IPS DF 6.9 (cell line): ENCODE measurements at places on chromosomes 2 and 18.

- H3K4me1 ChIP-seq: no peaks in the 10 kb centered on the region
- no peaks in the 10 kb centered on the region for H3K36me3 ChIP-seq
- no peak overlapping the region for H3K27ac ChIP-seq
- no peaks in the 10 kb centered on the region for H3K27me3 ChIP-seq
These were observed 260.7 kb downstream of the FHOD3 start for GRCh38 chr18:36558234-36558633.

DNA sequence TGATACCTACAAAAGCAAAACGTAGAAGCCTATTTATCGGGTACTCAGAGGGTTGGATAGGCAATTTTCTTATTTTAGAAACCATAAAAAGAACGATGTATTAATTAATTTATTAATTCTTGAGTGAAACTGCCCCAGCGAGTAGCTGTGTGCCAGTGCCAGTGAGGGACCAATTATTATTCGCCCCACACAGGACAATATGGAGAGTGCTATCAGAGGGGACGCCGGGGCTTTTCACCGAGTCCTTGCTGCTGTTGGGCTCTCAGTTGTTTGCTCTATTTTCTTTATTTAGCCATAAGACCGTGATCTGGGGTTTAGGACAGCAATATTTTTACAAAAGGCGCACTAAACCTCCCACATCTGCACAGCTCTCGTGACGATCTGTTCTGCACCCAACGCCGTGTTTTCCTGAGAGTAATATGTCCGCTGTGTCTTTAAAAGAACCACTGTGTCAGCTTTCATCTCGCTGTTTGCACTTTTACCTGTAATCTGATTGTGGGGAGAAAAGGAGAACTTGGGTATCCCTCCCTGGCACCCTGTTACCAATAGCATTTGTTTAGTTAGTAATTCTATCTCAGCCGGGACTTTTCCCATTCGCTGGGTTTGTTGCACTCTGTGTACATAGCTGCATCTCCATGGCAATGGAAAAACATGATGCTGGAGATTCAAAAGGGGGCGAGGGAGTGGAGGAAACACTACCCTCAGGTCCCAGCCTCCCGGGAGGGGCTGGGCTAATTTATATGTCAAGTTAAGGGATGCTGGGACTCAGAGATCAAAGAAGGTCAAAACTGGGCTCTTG, 30.1 kb upstream of the ZNF516 start:
- no peak overlapping the region for H3K4me3 ChIP-seq
- no peaks in the 10 kb centered on the region for H3K36me3 ChIP-seq
- H3K27me3 ChIP-seq: no peaks in the 10 kb centered on the region
- peaks cover 5% of the 10 kb centered on the region; the same call in 1 of the 2 replicates for H3K4me1 ChIP-seq
- no peak overlapping the region for H3K27ac ChIP-seq

GRCh38 chr2:211014376-211014775, 458.0 kb downstream of the CPS1 start:
- no peak overlapping the region for H3K4me3 ChIP-seq
- no peaks in the 10 kb centered on the region for H3K27me3 ChIP-seq
- no peak for DNase-seq
- no peaks in the 10 kb centered on the region for H3K4me1 ChIP-seq

DNA sequence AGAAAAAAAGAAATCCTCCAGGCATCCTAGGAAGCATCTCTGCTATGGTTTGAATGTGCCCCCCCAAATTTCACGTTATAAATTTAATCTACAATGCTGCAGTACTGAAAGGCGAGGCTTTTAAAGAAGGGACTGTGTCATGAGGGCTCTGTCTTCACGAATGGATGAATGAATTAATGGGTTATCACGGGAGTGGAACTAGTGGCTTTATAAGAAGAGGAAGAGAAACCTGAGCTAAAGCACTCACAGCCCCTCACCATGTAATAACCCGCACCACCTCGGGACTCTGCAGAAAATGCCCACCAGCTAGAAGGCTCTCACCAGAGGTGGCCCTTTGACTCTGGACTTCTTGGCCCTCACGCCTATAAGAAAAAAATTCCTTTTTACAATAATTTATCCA, 27.6 kb downstream of the RNU4ATAC start:
- no peak overlapping the region for H3K4me3 ChIP-seq
- no peaks in the 10 kb centered on the region for H3K27me3 ChIP-seq
- H3K27ac ChIP-seq: no peak overlapping the region
- no peaks in the 10 kb centered on the region for H3K36me3 ChIP-seq
- DNase-seq: no peak
- H3K4me1 ChIP-seq: peaks cover 2% of the 10 kb centered on the region

GRCh38 chr2:98892871-98893270, 43.2 kb downstream of the CRACDL start:
- no peaks in the 10 kb centered on the region for H3K4me1 ChIP-seq
- H3K27me3 ChIP-seq: no peaks in the 10 kb centered on the region
- DNase-seq: no peak
- H3K27ac ChIP-seq: no peak overlapping the region

DNA sequence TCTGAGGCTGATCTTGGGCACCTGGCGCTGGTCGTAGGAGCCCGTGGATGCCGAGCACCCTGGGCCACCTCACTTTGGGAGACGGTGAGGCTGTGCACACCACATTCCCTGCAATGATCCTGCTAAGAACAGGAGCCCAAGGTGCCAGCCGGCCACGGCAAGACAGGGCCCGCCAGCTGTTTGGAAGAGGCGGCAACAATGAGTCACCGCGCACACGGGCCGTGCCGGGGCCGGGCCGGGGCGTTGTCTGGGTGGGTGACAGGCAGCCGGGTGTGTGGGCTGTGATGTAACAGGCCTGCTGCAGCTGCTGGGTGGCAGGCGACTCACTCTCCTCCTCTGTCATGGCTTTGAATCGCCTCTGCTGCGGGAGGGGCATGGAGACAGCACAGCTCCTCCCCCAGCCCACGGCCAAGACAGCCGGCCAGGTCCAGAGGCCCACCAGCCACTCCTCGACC, 49.7 kb upstream of the ODC1 start:
- H3K36me3 ChIP-seq: no peaks in the 10 kb centered on the region
- H3K4me3 ChIP-seq: no peak overlapping the region
- no peaks in the 10 kb centered on the region for H3K27me3 ChIP-seq
- DNase-seq: no peak
- H3K4me1 ChIP-seq: no peaks in the 10 kb centered on the region

GRCh38 chr2:8088810-8089209, 593.0 kb upstream of the ID2 start:
- DNase-seq: no peak
- no peak overlapping the region for H3K27ac ChIP-seq
- no peaks in the 10 kb centered on the region for H3K4me1 ChIP-seq
- no peaks in the 10 kb centered on the region for H3K36me3 ChIP-seq

- no peak overlapping the region for H3K27ac ChIP-seq
- no peaks in the 10 kb centered on the region for H3K36me3 ChIP-seq
- peaks cover 3% of the 10 kb centered on the region; the same call in 1 of the 2 replicates for H3K4me1 ChIP-seq
- H3K27me3 ChIP-seq: peaks cover 1% of the 10 kb centered on the region; the same call in 1 of the 2 replicates
These were observed 144.0 kb downstream of the DDX1 start for GRCh38 chr2:15735484-15736326.

- no peaks in the 10 kb centered on the region for H3K4me1 ChIP-seq
- no peak for DNase-seq
- H3K27me3 ChIP-seq: no peaks in the 10 kb centered on the region
- no peak overlapping the region for H3K27ac ChIP-seq
These were observed 279.4 kb downstream of the CCDC178 start for GRCh38 chr18:33161131-33161530.

GRCh38 chr2:240685771-240686371, 3.2 kb upstream of the AQP12B start:
- H3K27me3 ChIP-seq: no peaks in the 10 kb centered on the region
- H3K4me3 ChIP-seq: no peak overlapping the region

DNA sequence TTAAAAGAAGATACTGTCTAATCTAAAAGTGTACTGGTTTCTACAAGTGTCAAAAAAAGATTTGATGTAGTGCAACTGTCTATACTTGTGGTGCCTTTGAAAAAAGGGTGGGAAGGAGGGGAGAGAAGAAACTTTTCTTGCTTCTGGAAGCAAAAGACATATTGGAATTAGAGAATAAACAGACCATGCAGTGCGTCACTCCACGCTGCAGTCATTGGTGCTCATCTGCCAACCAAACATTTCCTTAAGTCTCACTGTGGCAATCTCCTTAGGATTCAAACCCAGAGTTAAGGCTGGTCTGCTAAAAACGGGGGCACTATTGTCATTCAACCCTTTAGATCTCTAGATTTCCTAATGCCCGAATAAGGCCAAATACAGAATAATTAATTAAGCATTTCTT, 50.9 kb downstream of the PELI1 start:
- no peak overlapping the region for H3K4me3 ChIP-seq
- no peak for DNase-seq
- no peaks in the 10 kb centered on the region; the same call in 1 of the 2 replicates for H3K4me1 ChIP-seq
- no peak overlapping the region for H3K27ac ChIP-seq
- peaks cover 6% of the 10 kb centered on the region; the same call in 1 of the 2 replicates for H3K36me3 ChIP-seq

GRCh38 chr18:55475916-55476315, 112.1 kb downstream of the TCF4 start:
- H3K4me1 ChIP-seq: no peaks in the 10 kb centered on the region
- no peak overlapping the region for H3K4me3 ChIP-seq
- no peaks in the 10 kb centered on the region for H3K27me3 ChIP-seq
- H3K36me3 ChIP-seq: no peaks in the 10 kb centered on the region

- DNase-seq: no peak
- no peaks in the 10 kb centered on the region for H3K36me3 ChIP-seq
- H3K4me3 ChIP-seq: no peak overlapping the region
- H3K27ac ChIP-seq: no peak overlapping the region
- no peaks in the 10 kb centered on the region for H3K4me1 ChIP-seq
These were observed 161.4 kb downstream of the METTL4 start for GRCh38 chr18:2409906-2410305.

DNA sequence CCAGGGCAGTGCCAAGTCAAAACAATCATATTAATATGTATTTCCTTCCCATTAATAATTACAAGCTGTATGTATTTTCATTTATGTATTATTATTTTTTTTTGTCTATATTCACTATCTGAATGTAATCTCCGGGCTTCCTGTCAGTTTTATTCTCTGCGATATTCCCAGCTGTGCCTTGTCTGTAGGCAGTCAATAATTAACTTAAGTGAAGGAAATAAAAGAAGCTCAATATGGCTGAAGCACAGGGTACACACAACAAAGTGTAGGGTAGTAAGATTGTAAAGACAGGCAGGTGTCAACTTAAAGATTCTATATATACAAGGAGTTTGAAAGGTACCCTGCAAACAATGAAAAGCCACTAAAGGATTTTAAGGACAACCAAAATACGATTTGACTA, 122.9 kb downstream of the ROCK1 start:
- no peak for DNase-seq
- no peak overlapping the region for H3K4me3 ChIP-seq
- no peaks in the 10 kb centered on the region for H3K4me1 ChIP-seq
- H3K36me3 ChIP-seq: no peaks in the 10 kb centered on the region
- no peak overlapping the region for H3K27ac ChIP-seq
- H3K27me3 ChIP-seq: no peaks in the 10 kb centered on the region

DNA sequence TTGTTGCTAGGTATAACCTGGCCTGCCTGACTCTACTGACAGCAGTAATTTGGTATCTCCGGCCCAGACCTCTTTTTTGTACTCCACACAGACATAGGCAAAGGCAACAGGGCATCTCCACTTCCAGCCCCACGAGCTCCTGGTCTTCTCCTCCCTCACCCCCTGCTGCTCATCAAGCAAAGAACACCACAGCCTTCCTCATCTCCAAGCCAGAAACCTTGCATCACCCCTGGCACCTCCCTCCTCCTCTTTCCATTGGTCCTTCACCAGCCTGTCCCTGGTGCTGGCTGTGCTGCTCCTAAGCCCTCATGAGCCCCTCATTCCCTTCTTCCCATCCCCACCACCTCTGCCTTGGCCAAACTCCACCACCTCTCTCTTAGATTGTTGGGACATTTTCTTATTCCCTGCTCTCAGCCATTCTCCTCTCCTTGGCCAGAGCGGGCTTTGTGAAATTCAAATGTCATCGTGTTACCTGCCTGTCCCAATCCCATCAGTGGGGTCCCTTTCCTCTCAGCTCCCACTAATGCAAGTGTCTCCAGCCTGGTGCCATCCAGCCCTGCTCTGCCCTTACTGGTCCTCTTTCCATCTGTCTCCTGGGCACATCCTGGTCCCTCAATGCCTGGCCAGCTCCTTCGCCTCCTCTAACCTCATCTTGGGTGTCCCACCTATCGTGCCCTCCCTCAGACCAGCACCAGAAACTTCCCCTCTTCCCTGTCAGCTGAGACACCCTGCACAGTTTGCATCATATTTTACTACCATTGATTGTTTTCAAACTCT, 77.4 kb downstream of the INHBB start:
- H3K27ac ChIP-seq: no peak overlapping the region
- no peaks in the 10 kb centered on the region for H3K4me1 ChIP-seq
- no peak for DNase-seq
- no peaks in the 10 kb centered on the region for H3K36me3 ChIP-seq
- H3K27me3 ChIP-seq: no peaks in the 10 kb centered on the region
- H3K4me3 ChIP-seq: no peak overlapping the region

- no peaks in the 10 kb centered on the region for H3K36me3 ChIP-seq
- H3K4me1 ChIP-seq: no peaks in the 10 kb centered on the region; the same call in 1 of the 2 replicates
- H3K27me3 ChIP-seq: no peaks in the 10 kb centered on the region
- no peak overlapping the region for H3K27ac ChIP-seq
- no peak overlapping the region for H3K4me3 ChIP-seq
These were observed 1010.9 kb upstream of the NXPH2 start for GRCh38 chr2:139790807-139791752.

GRCh38 chr2:174787487-174788205, 23.4 kb upstream of the CHRNA1 start:
- H3K27ac ChIP-seq: no peak overlapping the region
- peaks cover 7% of the 10 kb centered on the region for H3K4me1 ChIP-seq
- no peak overlapping the region for H3K4me3 ChIP-seq

DNA sequence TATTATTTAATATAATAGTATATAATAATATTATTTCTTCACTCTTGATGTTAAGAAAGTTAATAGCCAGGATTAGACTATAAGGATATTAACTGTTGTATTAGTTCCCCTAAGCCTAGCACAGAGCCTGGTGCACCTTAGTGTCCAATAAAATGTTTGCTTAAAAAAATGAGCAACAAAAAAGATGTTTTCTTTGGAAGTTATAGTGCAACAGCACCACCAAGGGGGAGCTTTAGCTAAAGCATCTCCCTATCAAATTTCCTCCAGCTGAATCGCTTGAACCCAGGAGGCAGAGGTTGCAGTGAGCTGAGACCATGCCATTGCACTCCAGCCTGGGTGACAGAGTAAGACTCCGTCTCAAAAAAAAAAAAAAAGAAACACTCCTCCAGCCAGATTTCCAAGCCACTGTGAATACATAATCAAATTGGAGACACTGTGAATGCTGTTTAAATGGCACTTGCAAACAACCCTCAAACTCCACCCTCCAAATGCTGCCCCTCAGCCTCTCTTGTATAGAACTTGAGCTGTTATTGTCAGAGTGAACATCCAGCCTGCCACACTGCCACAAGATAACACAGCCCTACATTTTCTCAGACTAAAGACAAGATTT, 221.9 kb downstream of the DYM start:
- no peak for DNase-seq
- H3K36me3 ChIP-seq: no peaks in the 10 kb centered on the region
- no peak overlapping the region for H3K4me3 ChIP-seq

GRCh38 chr2:168008646-168009195, 238.7 kb downstream of the STK39 start:
- no peaks in the 10 kb centered on the region for H3K36me3 ChIP-seq
- DNase-seq: no peak
- no peak overlapping the region for H3K27ac ChIP-seq
- no peak overlapping the region for H3K4me3 ChIP-seq

GRCh38 chr2:60880643-60881046, 729 bp upstream of the REL start:
- no peaks in the 10 kb centered on the region for H3K36me3 ChIP-seq
- H3K4me1 ChIP-seq: peaks cover 2% of the 10 kb centered on the region; the same call in 1 of the 2 replicates
- H3K27ac ChIP-seq: no peak overlapping the region
- peak overlapping the region; percentile 45; the same call in 1 of the 2 replicates for H3K4me3 ChIP-seq
- DNase-seq: peak; percentile 16
- H3K27me3 ChIP-seq: no peaks in the 10 kb centered on the region

- no peak overlapping the region for H3K4me3 ChIP-seq
- no peak overlapping the region for H3K27ac ChIP-seq
- no peak for DNase-seq
- no peaks in the 10 kb centered on the region for H3K27me3 ChIP-seq
- 0 out of 2 replicates have a peak, but pooled peaks cover 1% of the 10 kb centered on the region for H3K4me1 ChIP-seq
These were observed 609.0 kb downstream of the DCC start for GRCh38 chr18:52948868-52949444.
